Stimulated activated CD8-positive, alpha-beta memory T cell treated with anti-CD3 and anti-CD28 coated beads, Interleukin-7, amount 100 ng/mL, for 1 hour (primary cell): ENCODE measurements at places on chromosomes 5 and 9.

DNA sequence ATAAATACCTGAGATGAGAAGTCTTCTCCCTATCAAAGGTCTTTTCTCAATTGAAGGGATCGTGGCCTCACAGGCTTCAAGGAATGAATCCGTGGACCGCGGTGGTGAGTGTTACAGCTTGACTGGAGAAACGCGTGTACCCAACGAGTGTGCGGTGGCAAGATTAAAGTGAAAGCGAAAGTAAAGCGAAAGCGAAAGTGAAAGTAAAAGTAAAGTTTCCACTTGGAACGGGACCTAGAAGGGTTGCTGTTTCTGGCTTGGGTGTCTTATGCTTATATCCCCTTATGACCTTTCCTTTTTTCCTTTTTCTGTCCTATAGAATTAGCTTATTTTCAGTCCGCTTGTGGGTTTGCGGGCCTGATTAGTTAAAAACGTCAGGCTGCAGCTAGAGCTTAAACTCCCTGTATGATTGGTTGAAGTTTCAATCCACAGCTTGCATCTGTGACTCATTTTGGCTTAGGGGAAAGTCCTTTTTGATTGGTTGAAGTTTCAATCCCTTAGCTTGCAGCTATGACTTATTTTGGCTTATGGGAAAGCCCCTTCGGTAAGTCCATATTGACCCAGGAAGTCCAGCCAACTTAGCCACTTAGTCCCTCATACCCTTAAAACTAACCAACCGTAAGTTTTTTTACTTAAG is 924.3 kb upstream of the CDH10 start:
- no peak for DNase-seq

DNA sequence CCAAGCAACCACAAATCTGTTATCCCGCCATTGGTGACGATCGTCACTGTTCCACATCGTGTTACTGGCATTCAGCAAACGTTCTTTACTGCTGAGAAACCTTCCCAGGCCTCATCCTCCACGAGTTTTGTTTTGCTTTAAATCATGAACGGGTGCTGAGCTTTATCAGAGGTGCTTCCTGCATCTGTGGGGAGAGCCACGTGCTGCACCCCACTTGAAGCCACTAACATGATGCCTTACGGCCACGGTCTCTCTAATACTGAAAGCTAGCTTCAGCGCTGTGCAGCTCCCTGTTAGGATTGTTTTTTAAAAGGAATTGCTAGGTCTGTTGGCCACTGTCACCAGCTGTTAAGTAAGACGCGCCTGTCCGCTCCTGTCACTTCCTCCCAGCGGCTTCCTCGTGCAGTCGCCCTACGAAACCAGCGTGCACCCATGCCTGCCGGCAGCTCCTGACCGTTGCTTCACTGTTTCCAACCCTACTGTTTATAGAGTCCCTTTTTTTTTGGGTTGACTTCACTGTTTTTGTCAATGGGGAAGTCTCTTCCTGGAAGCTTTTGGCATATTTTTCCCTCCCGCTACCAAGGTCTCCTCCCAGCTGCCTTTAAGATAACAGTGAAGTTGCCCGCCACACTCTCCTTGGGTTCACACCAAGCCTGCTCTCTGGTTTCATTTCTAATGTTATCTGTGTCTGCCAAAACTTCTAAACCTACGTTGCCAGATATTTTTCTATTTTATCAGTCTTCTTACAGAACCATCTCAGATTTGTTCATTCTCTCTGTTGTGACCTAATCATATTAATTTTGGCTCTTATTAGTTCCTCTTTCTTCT is 20.3 kb downstream of the LPCAT1 start:
- no peak for DNase-seq

- DNase-seq = no peak
These were observed 670 bp upstream of the PURA start for GRCh38 chr5:140113180-140113698.

GRCh38 chr5:88688984-88689667 is 193.9 kb downstream of the MEF2C start:
- DNase-seq = no peak
